ENCODE measurements at places on chromosomes 6 and 20.

DNA sequence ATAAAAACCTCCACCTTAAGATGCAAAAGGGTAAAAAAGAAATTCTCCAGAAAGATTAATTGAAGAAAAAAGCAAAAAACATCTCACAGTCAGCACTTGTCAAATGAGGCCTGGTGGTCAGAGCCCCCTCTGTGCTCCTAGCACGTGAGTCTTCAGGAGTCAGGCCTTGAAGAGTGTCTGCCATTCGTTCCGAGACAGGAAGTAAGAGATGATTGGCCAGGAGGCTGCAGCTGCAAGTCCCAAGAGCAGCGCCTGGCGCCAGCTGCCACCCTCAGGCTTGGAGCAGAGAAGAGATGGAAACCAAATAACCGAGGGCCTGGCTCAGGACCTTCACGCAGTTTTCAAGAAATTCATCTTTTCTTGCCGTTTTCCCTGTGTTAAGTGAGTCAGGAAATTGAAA, 65.0 kb downstream of the FAM120B start:
- no peak for DNase-seq

GRCh38 chr20:40286975-40287531, 402.0 kb downstream of the MAFB start:
- DNase-seq = no peak

DNA sequence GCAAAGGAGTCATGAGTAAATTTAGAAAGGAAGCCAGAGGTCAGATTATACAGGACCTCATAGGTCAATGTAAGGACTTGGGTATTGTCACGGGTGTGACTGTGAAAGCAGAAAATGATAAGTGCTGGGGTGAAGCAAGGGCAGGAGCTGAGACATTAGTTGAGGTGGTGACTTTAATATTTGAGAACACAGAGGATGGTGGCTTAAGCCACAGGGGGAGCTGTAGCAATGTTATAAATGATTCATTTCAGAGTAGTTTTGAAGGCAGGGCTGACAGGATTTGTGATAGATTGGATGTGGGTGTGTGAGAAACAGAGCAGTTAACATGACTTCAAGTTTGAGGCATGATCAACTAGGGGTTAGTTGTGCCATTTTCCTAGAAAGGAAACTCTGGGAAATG, 659.9 kb downstream of the EPM2A start:
- no peak for DNase-seq

- peak; percentile 85 for DNase-seq
Measured at GRCh38 chr6:168895102-168895812, 358.4 kb downstream of the THBS2 start.

DNA sequence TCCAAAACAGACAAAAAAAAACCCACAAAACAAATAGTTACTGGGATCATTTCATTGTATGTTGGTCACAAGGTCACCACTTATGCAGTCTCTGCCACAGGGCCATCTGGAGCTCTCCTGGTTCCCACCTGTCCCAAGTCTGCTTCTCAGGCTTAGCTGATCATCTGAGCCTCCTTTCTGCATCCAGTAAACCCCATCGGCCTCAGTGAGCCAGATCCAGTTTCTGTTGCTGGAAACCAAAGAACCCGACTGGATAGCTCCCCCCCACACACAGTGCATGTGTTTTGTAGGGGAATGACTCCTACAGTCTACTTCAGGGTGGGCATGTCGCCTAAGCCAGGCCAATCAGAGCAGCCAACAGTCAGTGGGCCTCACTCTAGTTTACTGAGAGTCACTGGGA, 233.3 kb downstream of the PREX1 start:
- no peak for DNase-seq

GRCh38 chr20:19757487-19758132, 448 bp upstream of the RIN2 start:
- peak; percentile 47 for DNase-seq

DNA sequence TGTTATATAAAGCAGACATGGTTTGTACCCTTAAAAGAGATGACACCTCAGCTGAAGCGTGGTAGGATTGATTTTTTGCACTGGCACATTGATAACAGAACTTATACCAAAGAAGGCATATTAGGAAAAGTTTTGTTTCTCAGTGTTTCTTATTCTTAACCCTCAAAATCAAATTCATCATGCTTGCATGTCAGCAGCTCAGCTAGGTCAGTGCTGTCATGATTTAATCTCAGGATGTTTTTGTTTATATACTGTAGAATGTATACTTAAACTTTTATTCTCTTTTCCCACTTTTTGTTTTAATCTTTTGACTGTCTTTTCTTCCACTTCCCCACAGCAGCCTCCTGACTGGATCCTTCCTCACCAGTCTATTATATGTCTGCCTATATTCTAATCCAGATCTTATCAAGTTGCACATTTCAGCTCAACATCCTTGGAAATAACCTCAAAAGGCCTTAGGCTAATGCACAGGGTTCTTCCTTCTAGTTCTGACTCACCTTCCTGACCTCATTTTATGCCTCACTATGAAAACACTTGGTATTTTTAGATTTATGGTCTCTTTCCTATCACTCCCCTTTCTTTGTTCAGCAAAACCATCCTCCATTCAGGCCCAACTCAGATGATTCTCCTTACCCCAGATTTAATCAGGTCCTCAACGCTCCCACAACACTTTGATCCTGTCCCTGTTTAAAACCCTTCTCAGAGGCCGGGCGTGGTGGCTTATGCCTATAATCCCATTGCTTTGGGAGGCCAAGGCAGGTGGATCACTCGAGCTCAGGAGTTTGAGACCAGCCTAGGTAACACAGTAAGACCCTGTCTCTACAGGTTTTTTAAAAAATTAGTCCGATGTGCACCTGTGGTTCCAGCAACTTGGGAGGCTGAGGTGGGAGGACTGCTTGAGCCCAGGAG, 7.2 kb downstream of the HEBP2 start:
- DNase-seq = no peak

DNA sequence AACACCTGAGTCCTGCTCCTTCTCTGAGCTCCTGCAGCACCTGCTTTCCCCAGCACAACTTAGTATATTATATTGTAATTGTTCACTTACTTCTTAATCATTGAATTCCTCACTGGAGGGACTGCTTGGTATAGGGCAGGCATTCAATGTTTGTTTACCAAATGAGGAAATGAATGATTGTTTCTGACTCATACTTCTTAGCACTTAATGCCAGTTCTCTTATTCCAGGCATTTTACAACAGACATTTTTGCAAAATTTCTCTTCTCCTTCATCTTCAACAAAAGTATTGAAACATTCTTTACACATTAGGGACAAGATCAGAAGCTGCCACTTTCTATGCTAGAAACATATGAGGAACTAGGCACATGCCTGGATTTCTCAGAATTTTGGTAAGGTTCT, 119.4 kb downstream of the TBX18 start:
- no peak for DNase-seq

DNA sequence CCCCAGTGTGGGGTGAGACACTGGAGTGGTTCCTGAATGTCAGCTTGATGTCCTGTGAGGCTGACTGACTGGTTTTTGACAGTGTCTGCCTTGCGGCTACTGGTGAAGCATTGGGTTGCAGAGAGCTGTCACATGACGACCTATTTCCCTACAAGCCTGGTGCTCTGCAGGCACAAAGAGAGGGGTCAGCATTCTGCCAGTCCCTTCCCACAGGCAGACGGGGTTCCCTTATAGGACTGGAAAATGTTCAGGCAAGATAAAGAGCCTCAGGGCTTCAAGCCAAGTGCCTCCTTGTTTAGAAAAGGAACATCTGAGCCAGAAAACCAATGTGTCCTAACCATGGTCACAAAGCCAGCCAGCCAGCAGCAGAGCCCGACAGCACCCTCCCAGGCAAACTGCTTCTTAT, 11.0 kb downstream of the LY86 start:
- DNase-seq = no peak

GRCh38 chr6:71038711-71039344, 82.0 kb upstream of the B3GAT2 start:
- no peak for DNase-seq

GRCh38 chr6:34580707-34581560, 24.8 kb upstream of the SPDEF start:
- no peak for DNase-seq

GRCh38 chr20:47638851-47639250, 137.2 kb downstream of the NCOA3 start:
- no peak for DNase-seq

DNA sequence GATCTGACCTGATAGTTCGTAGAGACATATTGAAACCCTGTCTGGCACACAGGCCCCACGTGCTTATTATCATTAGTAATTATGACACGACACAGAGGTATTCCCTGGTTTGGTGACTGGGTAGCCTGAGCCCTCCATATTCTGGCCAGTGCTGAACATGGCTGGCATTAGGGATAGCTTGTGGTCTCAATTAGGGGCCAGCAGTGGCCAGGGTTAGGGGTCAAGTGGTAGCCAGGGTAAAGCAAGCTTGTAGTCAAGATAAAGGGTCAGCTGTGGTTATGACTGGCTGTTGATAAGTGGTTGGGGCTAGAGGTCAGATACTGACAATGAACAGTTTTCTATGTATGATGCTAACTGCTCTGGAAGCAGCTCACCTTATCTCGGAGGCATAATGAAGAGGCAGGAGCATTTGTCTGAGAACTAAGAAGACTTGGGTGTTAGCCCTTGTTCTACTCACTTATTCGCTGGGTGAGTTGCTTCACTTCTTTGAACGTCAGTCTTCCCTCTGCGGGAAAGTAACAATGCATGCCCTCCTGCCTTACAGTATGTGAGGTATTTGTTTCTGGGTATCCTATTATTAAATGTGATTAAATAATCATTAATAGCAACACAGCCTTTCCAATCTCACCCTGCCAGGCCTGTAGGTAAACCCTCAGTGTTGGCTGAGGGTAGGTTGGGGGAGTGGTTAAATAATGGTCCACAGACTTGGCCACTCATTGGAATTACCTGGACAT, 66.7 kb downstream of the VEGFA start:
- no peak for DNase-seq

DNA sequence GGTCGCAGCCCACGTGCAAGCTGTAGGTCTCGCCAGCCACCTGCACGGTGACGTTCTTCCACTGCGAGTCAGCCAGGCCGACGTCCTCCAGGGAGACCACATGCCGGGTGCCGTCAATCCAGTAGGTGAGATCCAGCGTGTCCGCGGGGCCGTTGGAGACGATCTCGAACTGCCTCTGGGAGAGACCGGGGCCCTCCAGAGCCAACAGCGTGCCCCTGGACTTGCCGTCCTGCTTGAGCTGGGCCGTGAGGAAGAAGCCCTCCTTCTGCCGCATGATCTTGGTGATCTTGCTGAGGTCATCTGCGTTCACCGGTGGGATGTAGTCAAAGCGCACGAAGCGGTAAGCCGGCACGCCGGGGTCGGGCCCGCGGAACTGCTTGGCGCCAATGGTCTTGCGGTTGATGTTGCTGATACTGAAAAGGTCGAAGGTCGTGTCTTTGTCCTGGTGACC, 5.1 kb downstream of the THBS2 start:
- DNase-seq = no peak

GRCh38 chr20:2698186-2698817, 5.7 kb downstream of the EBF4 start:
- no peak for DNase-seq

GRCh38 chr20:61969806-61970205, 95.9 kb downstream of the TAF4 start:
- DNase-seq = no peak

GRCh38 chr6:108555399-108556052, 5.2 kb upstream of the FOXO3 start:
- no peak for DNase-seq

All from D341Med (cell line).